ENCODE measurements at places on chromosomes 16 and 17.

GRCh38 chr17:79986411-79987186 lies 49.1 kb downstream of the TBC1D16 start:
- no peak for DNase-seq

DNA sequence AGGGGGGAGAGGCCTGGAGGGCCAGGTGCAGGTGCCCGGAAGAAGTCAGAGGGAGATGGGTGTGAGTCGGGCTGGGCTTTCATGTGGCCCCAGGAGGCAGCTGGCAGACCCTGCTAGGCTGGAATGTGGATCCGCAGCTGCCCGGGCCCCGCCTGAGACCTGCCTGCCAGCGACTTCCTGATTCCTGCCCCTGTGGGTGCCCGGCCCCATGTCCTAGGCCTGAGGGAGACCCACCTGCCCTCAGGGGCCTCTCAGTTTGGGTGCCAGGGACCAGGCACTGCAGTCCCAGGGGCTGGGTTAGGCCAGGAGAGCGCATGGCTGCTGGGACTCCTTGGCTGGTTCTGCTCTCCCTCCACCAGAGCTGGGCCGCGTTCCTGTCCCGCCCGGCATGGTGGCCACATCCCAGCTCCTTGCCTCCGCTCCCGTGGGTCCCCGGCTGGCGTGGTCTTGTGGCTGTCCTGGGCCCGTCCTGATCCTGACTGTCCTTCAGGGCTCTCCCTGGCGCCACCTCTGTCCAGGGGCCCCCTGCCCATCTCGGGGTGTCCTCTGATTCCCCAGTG lies 22.1 kb upstream of the SPNS2 start:
- no peak for DNase-seq

- DNase-seq: no peak
Measured at GRCh38 chr16:60655514-60656153, 1380.6 kb downstream of the CDH8 start.

DNA sequence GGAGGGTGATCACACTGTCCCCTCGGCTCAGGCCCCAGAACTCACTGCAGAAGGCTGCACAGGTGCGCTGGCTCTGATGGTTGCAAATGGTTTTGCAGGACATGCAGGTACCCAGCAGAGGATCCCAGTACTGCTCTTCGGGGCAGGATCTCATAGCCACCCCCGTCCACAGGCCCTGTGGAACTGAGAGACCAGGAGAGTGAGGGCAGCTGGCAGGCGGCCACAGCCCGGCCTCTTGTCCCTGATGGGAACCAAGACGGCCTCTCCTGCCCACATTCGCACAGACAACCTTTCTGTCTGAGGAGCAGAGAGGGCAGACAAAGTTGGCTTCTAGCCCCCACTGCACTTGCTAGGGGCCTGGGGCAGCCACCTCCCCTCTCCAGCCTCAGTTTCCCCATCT lies 19.5 kb downstream of the TNFRSF13B start:
- no peak for DNase-seq

DNA sequence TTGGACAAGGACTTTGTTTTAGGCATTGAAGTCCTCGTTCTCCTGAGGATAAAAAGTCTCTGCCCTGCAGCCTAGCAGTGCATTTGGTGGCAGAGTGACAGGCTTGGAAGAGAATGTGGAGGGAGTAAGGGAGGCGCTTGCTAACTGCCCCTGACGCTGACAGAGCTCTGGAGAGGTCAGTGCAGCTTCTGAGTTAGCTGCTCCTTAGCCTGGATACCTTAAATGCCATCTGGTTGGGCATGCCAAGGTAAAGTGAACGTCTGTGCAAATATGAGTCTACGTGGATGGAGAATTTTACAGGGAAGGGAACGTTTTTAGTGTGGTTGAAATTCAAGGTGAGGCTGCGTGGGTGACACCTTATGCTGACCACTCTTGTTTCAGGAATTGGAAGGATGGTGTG lies 44.4 kb downstream of the SEC14L1 start:
- DNase-seq: no peak

GRCh38 chr17:74159226-74159840 lies 44.1 kb upstream of the RPL38 start:
- no peak for DNase-seq

GRCh38 chr17:57484081-57484666 lies 227.9 kb downstream of the MSI2 start:
- no peak for DNase-seq

- DNase-seq: peak; percentile 59
Measured at GRCh38 chr17:58112970-58113631, 29.9 kb downstream of the DYNLL2 start.

- DNase-seq: no peak
Measured at GRCh38 chr17:77440560-77440981, 299.8 kb downstream of the SEC14L1 start.

DNA sequence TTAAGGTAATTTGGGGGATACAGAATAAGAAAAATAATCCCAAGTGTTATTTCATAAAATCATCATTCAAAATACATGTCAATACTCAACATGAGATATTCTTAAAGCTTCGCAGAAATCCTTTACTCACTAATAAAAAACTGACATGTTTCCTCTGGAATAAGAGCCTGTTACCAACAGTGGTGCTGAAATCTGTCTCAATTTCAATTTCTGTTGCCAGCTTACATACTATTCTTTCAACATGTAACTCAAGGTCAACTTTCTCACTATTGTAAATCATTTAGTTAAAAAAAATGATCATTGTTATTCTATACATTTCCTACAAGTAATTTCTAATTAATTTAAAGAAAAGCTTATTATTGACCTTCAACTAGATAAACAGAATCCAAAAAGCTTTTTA lies 67.9 kb downstream of the CEP95 start:
- DNase-seq: no peak

- no peak for DNase-seq
Measured at GRCh38 chr17:43900858-43901754, 6.2 kb downstream of the MPP2 start.

DNA sequence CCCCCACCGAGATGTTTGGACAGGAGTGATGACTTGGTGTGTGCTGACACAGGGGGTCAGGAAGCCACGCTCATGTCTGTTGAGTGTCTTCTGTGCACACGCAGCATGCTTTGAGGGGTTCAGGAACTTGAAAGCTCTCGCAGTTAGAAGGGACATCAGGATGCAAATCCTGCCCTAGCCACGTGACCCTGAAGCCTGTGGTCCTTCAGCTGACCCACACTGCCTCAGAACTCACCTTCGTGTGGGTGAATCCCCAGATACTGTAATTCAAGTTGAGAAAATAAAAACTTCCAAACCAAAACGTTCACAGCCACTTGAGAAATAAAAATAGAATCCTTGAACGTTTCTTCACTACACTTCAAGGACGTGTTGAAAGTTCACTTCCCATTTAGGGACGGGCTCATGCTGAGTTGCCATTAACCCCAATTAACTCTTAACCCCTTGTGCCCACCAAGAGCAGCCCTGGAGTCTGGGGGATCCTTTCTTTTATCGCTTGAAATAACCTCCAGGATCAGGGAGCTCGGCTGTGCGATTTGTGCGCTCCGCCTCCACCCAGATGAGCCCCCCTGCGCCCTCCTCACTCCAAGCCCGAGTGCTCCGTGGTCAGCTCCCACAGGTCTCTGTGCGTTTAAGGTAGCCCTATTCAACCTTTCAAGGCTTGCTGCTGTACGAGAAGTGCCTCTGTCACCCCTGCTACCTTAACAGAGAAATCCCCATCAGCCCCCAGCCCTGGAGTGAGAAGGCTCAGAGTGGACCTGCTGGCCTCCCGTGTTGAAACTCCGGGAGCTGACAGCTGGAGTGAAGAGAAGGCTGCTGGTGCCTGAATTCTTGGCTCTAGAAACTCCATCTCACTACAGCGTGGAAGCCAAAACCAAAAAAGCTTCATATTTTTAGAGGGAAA lies 36.2 kb upstream of the NAT9 start:
- no peak for DNase-seq

GRCh38 chr16:8721336-8722024 lies 47.1 kb downstream of the ABAT start:
- no peak for DNase-seq

GRCh38 chr17:7955414-7956227 lies 23.6 kb downstream of the CNTROB start:
- no peak for DNase-seq

DNA sequence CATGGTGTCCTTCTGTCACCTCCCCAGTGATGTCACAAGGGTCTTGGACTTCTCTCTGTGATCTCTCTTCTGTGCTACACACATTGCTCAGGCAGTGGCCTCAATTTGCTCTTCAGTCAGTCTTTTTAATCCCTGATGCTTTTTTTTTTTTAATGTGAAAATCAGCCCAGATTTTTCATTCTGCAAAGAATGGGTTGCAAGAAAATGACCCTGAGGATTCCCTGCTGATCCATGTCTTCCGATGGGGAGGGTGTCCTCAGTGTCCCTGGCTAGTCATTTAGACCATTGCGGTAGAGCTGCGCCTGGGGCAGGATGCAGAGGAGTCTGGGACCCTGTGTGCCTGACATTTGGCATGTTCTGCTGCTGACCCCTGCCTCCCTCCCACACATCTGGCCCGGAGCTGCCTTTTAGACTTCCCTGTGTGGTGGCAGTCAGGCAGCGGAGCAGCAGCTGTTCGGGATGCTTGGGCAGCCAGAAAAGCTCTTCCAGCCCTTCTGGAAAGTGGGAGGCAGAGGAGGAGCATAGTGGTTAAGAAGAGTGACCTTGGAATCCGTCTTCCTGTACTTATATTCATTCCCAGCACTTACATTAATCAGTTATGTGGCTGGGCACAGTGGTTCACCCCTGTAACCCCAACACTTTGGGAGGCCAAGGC lies 12.3 kb downstream of the GPT2 start:
- DNase-seq: no peak

DNA sequence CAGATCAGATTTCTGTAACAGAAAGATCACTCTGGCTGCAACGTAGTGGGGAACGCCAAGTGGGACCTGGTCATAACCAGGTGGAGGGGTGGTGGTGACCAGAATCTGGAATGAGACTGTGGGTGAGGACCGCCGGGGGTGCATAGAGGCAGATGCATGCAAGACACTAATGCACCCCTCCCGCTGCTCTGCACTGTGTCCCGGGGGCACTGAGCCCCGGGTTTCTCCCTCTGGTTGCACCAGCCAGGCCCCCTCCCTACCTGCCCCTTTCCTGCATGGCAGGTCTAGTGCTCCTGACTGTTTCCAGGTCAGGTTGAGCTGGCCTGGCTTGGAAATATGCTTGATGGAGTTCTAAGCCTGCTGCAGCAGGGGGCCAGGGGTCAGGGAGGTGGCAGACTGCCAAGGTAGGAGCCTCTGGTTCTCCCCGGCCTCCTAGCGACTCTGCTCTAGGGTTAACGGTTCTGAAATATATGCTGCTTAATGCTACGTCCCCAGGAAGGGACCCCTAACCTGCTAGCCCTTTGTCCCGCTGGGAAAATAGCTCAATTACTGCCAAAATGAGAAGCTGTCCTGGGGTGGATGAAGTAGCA lies 94.3 kb downstream of the SDK2 start:
- no peak for DNase-seq

GRCh38 chr16:74029115-74029792 lies 267.4 kb upstream of the PSMD7 start:
- no peak for DNase-seq

DNA sequence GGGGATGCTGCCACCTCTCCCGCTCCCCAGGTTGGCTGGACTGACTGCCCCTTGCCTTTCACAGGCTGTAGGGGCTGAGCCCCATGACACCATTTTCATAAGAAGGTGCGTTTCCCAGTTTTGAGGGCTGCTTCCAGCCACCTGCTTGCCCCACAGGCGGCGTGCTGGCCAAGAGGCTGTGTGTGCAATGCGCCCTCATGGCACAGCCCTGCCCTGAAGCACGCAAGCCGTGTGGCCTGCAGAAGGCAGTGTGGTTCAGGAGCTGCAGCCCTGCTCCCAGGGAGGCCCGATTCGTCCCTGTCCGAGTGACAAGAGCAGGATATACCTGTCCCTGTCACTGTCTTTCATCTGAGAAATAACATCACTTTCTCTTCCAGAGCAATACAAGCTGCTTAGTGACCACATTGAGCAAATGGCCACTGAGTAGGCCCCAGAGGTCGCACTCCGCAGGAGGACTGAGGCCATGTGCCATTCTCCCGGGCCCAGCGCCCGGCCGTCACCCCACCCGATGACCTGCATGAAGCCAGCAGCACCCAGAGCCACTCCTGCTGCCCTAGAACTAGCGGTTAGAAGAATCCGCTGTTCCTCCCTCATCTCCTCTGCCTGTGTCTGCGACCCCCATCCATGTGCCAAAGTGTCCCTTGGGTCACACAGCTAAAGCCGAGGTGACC lies 24.2 kb downstream of the CIBAR2 start:
- no peak for DNase-seq

DNA sequence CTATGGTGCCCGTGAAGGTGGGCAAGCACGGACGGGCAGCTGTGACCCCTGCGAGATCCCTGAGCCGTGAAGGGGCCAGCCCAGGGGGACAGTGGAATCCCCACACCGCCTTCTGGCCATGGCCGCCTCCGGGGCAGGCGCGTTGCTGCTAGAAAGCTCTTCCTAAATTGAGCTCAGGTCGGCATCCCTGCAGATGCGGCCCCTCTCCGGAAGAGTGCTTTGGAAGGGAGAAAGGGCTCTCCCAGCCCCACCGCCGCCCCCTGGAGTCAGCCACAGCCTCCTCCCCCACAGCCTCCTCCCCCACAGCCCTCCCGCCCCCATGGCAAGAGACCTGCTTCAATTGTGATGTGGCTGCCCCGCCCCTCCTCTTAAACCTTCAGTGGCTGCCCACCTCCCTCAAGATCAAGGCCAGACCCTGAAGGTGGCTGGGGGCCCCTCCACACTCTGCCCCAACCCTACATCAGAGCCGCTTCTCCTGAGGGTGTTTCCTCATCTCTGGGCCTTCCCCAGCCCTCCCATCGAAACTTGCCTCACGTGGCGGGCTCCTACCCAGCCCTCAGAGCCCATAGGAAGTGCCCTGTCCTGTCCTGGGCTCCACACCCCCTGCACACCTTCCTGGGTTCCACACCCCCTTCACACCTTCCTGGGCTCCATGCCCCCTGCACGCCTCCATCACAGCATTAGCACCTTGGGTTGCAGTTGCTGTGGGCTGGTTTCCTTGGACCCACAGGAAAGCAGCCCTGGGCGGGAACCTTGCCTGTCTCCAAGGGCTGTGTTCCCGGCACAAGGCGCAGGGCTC lies 5.5 kb upstream of the CBFA2T3 start:
- DNase-seq: no peak

- no peak for DNase-seq
Measured at GRCh38 chr16:49440156-49441065, 66.8 kb downstream of the C16orf78 start.

DNA sequence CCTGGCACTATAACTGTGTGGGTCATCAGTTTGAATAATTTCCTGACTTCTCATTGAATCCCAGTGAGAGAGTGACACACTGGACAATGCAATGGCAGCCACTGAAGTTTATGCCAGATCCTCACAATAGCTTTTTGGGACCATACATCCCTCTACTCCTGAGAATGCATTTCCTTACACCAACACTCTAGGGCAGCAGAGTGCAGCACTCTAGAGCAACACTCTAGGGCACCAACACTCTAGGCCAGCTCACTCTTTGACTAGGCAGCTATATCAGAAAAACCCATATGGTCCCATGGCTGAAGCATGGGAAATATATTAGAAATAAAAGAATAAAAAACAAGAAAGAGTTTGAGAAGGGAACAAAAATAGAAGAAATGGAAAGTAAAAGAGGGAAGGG lies 309.2 kb downstream of the MAP2K6 start:
- no peak for DNase-seq

GRCh38 chr16:4280625-4281024 lies 7.8 kb upstream of the TFAP4 start:
- no peak for DNase-seq

GRCh38 chr16:84054271-84054670 lies 11.7 kb upstream of the SLC38A8 start:
- DNase-seq: no peak
